ENCODE measurements at places on chromosomes 4 and X. TPM values are rescaled to one million over a fixed set of nuclear protein-coding genes. Genes with fewer than 3 reads are reported as not detected.

Gene TIMM8A
- 14.9 TPM for total RNA-seq

- no peak overlapping the region for H3K4me3 ChIP-seq
- H3K27ac ChIP-seq, result peak overlapping the region; percentile 52
- no peaks in the 10 kb centered on the region for H3K36me3 ChIP-seq
- no peaks in the 10 kb centered on the region for H3K27me3 ChIP-seq
- H3K4me1 ChIP-seq, result no peaks in the 10 kb centered on the region
These were observed 131.8 kb upstream of the VCX start for GRCh38 chrX:7711167-7711566.

DNA sequence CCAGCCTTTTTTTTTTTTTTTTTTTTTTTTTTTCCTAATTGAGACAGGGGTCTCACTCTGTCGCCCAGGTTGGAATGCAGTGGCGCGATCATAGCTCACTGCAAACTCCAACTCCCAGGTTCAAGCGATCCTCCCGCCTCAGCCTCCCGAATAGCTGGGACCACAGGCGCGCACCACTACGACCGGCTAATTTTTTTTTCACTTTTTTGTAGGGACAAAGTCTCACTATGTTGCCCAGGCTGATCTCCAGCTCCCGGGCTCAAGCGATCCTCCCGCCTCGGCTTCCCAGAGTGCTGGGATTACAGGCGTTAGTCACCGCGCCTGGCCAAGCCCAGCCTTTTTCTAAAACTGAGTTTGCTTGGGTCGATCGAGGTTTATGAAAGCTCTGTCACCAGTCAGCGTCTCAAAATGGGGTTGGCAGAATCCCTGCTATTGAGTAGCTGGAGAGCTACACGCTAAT, 1.3 kb upstream of the OTUD5 start:
- peak; percentile 38 for DNase-seq
- H3K4me1 ChIP-seq, result peaks cover 5% of the 10 kb centered on the region
- H3K4me3 ChIP-seq, result peak overlapping the region; percentile 94
- H3K27me3 ChIP-seq, result no peaks in the 10 kb centered on the region
- H3K27ac ChIP-seq, result peak overlapping the region; percentile 100

GRCh38 chrX:19960913-19961312, 29.9 kb downstream of the BCLAF3 start:
- peaks cover 53% of the 10 kb centered on the region for H3K27me3 ChIP-seq
- peaks cover 13% of the 10 kb centered on the region for H3K36me3 ChIP-seq
- no peak for DNase-seq
- H3K4me3 ChIP-seq, result no peak overlapping the region

Gene SCD5
- total RNA-seq, result 3.5 TPM

DNA sequence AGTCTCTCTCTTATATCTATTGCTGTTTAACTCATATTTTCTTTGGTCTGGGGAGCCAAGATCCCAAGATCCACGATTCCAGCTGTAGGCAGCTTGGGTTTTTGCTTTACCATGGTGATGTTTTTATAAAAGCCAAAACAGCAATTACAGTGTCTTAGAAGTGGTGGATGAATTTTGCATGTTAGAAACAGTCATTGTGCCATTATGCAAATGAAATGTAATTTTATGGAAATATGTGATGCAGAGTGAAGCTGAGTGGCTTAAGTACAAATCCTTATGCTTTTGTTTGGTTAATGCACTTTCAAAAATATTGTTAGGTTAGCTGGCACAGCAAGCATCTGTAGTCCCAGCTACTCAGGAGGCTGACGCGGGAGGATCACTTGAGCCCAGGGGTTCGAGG, 32.8 kb upstream of the PTTG2 start:
- DNase-seq, result no peak
- no peak overlapping the region for H3K27ac ChIP-seq
- H3K4me3 ChIP-seq, result no peak overlapping the region
- H3K4me1 ChIP-seq, result peaks cover 4% of the 10 kb centered on the region
- no peaks in the 10 kb centered on the region for H3K36me3 ChIP-seq

- H3K4me1 ChIP-seq, result peaks cover 4% of the 10 kb centered on the region
- H3K36me3 ChIP-seq, result peaks cover 9% of the 10 kb centered on the region
- H3K27ac ChIP-seq, result peak overlapping the region; percentile 91
- H3K4me3 ChIP-seq, result peak overlapping the region; percentile 82
- no peak for DNase-seq
These were observed 466 bp upstream of the CCNA2 start for GRCh38 chr4:121824171-121824527.

Gene GLRA3
- not detected for total RNA-seq

GRCh38 chr4:8252301-8253173, 17.0 kb upstream of the HTRA3 start:
- no peak for DNase-seq
- no peak overlapping the region for H3K4me3 ChIP-seq
- H3K36me3 ChIP-seq, result no peaks in the 10 kb centered on the region
- peaks cover 12% of the 10 kb centered on the region for H3K4me1 ChIP-seq
- H3K27ac ChIP-seq, result no peak overlapping the region
- H3K27me3 ChIP-seq, result no peaks in the 10 kb centered on the region

DNA sequence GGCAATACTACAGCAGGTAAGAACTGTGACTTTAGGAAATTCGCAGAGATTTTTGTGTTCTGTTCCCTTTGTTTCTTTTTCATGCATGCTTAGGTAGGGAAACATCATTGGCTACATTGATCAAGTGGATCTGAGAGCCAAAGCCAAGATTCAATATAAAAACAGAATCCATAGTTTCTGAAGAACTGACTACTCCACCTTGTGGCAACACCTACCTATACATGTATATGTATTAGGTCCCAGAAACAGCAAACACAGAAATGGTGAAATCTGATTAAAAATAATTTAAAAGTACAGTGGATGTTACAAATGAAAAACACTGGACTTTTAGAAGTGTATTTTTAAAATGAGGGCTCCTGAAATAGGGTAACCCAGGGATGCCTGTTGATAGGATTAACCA, 322.6 kb upstream of the MAOA start:
- peaks cover 10% of the 10 kb centered on the region for H3K27me3 ChIP-seq
- H3K4me3 ChIP-seq, result no peak overlapping the region
- no peak overlapping the region for H3K27ac ChIP-seq
- peaks cover 5% of the 10 kb centered on the region for H3K4me1 ChIP-seq

Gene H2BW2
- total RNA-seq, result not detected

DNA sequence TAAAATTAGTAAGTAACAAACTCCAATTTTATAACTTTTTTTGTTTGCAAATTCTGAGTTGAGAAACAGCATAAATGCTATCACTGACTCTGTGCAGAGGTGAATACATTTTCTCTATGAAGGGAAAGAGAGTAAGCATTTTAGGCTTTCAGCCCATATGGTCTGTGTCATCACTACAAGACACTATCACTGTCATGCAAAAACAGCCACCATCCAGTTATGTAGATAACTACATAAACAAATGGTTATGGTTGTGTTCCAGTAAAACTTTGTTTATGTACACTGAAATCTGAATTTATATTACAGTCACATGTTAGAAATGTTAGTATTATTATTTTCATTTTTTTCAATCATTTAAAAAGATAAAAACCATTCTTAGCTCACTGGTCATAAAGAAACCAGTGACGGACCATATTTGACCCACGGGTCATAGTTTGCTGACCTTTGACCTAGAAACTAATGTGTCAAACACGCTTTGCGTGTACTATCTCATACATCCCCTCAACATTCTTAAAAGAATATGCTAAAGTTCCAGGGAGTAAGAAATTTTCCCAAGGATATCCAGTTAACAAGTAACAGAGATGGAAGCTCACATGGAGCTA, 29.1 kb downstream of the RASGEF1B start:
- no peak overlapping the region for H3K4me3 ChIP-seq
- DNase-seq, result no peak
- no peaks in the 10 kb centered on the region for H3K4me1 ChIP-seq

DNA sequence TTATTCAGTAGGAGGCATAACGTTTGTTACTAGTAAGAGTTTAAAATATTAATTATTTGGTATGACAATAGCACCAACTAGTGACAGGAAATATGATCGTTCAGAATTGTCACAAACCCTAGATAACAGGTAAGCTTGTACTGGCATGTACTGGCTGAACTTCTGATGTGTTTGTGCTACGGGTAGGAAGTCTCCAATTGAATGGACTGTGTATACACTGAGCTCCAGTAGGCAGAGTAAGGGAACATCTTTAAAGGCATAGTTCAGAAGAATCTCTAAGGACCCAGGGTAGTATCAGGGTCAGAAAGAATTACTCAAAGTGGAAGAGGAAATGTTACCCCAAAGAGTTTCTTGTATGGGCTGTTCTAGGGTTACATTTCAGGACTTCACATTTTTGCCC, 230.4 kb downstream of the EDA2R start:
- peak; percentile 20 for DNase-seq
- no peak overlapping the region for H3K4me3 ChIP-seq
- H3K27me3 ChIP-seq, result no peaks in the 10 kb centered on the region
- no peaks in the 10 kb centered on the region for H3K36me3 ChIP-seq

DNA sequence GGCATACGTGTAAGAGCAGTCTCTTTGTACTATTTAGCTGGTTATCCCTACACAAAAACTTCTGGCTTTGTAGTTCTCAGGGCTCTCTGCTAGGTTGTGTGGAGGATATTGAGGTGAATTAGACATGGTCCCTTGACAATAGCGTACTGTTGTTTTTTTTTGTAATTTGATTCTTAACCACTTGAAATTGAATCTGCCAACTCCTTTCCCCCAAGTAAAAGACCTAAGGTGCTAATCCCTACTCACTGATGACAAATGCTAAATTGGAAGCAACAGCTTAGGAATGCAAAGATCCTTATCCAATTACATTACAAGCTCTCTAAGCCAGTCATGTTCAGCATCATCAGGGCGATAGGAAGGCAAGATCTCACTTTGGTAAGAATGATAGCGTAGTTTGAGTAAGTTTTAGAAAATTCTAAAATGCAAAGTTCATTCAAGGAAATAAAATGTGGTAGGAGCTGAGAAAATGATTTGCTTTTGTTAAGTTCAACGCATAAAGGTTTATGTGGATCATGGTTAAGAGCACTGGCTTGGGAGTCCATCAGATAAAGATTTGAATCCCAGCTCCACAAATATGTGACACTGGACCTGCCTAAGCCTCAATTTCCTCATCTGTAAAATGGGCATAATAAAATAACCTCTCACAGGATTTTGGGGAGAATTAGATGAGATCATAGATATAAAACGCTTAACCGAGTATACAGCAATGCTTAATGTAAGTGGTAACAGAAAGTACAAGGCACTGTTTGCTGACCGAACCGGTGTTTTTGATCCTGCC, 39.3 kb downstream of the DOCK11 start:
- no peak for DNase-seq
- H3K27ac ChIP-seq, result no peak overlapping the region

Gene TLR10
- not detected for total RNA-seq

DNA sequence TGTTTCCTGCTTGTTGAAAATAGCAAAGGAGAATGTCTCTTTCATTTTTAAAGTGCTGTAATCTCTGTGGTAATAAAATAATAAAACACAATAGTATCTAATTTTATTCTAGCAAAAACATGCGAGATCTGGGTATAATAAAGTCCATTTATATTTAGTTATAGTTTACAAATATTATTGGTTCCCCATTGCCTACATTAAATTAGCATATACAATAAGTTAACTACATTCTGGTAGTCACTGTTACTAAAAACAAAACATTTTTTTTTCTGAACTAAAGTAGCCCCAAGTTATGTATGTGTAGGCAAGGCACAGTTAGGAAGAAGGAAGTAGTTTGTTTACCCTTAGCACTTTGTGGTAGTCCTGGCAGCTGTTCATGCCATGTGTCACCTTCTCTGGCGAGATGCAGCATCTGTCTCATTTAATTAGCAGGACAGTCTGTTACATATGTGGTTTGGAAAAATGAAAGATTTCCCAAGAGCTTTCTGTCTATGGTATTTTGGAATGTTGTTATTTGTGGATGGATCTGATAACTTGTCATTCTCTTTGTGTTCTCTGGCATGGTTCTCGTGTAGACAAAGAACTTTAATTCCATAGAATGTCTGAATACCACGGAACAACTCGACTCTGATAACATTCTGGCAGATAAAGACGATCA, 231.3 kb upstream of the PITX2 start:
- H3K36me3 ChIP-seq, result no peaks in the 10 kb centered on the region
- peak overlapping the region; percentile 32 for H3K27ac ChIP-seq
- peaks cover 16% of the 10 kb centered on the region for H3K4me1 ChIP-seq
- DNase-seq, result peak; percentile 90
- H3K4me3 ChIP-seq, result no peak overlapping the region
- H3K27me3 ChIP-seq, result peaks cover 36% of the 10 kb centered on the region

DNA sequence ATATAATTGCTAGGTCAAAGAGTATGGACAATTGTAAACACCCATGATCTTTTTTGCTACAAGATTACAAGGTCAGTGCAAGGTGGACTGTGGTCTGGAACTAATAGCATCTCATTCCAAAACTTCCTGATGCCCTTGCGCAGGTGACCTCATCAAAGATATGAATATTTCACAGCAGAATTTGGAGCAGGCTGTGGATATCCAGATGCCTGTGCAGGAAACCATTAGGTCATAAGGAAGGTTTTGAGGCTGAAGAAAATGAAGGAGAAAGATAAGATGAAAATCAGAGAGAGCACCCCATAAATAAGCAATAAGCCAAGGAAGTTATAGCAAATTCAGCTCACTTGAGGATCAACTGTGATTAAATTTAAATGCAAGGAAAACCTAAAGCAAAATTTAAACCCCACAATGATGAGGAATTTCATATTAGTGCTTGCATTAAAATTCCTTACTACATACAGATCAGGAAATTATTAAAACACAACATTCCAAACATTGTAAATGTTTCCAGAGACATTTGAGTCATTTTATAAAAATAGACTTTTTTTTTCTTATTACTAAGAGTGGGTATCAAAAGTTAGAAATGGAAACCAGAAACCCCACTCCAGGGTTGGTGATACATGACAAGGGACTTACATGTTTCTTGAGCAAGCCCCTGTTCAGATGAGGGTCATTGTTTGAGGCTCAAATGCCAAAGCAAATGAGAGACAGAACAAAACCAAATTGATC, 100.7 kb upstream of the FAM9C start:
- H3K36me3 ChIP-seq, result no peaks in the 10 kb centered on the region
- H3K4me3 ChIP-seq, result no peak overlapping the region
- DNase-seq, result no peak

GRCh38 chr4:13793020-13793710, 165.6 kb upstream of the BOD1L1 start:
- no peaks in the 10 kb centered on the region for H3K27me3 ChIP-seq
- no peak overlapping the region for H3K4me3 ChIP-seq
- no peak for DNase-seq

DNA sequence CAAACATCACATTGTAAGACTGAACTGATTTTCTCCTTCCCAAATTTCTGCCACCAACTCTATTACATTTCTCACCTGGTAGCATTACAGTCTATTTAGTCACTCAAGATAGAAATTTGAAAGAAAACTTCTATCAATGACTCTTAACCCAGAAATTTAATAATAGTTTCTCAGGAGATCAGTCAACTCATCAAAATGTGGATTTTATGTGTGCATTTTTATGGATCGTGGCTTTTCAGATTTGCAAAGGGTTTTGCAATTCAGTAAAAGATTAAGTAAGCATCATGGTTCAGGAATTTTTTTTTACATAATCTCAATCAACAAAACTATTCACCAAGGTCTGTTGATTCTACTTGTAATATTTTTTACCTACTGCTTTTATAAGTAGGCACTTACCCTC, 111.1 kb downstream of the CFAP299 start:
- no peaks in the 10 kb centered on the region for H3K36me3 ChIP-seq
- H3K27ac ChIP-seq, result no peak overlapping the region
- H3K27me3 ChIP-seq, result no peaks in the 10 kb centered on the region
- H3K4me3 ChIP-seq, result no peak overlapping the region
- no peak for DNase-seq

Gene SSX2B
- not detected for total RNA-seq

Gene AKAP14
- total RNA-seq, result not detected

Measured in MCF 10A (cell line).